Muscle of back (tissue), 13 donors: ENCODE measurements at places on chromosomes 11 and 22.

- DNase-seq: no peak
Measured at GRCh38 chr11:44747836-44748235, 21.1 kb downstream of the TSPAN18 start.

DNA sequence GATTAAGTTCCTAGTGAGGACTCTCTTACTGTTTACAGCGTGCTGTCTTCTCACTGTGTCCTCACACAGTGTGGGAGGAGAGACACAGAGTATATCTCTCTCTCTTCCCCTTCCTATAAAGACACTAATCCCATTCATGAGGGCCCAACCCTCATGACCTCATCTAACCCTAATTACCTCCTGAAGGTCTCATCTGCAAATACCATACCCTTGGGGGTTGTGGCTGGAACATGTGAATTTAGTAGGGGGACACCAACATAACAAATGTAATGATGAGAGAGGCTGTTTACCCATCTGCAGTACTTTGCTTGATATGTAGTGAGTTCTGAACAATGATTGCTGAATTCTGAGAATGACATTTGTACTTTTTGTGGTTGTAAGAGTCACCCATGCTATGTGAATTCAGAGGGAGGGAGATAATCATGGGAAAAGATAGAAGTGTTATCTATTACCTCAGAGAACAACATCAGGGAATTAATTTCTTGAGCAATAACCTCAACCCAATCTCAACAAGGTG lies 4.9 kb upstream of the OR52W1 start:
- DNase-seq: no peak

GRCh38 chr11:36235750-36236149 lies 53.5 kb downstream of the COMMD9 start:
- no peak for DNase-seq

DNA sequence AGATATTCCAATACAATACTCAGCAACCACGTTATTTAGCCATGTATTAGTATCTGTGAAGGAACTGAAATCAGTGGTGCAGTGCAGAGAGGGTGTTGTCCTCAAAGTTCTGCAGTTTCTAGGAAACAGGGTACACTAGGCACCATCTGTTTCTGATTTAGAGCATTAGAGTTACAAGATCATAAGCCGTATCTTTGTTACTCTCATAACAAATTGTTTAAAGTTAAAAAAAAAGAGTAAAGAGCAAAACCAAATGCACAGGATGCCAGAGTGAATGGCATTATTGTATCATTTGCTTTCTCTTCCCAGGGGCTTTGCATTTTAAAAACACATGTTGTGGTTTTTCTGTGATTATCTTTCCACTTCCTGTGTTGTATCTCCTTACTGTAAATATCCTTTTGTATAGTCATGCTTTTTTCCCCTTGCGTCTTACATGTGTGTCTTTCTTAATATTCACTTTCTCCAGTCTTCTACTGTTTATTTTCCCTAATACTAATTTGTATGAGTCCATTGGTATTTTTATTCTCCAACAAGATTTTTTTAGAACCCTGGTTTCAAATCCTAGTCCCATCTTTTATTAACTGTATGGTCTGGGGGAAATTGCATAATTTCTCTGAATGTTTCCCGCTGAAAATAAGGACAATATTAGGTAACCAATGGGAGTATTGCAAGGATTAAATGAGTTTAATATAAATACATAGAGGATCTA lies 15.2 kb upstream of the NUP160 start:
- peak; percentile 82 for DNase-seq

- DNase-seq: no peak
Measured at GRCh38 chr22:24066260-24066659, 55.2 kb downstream of the CABIN1 start.

DNA sequence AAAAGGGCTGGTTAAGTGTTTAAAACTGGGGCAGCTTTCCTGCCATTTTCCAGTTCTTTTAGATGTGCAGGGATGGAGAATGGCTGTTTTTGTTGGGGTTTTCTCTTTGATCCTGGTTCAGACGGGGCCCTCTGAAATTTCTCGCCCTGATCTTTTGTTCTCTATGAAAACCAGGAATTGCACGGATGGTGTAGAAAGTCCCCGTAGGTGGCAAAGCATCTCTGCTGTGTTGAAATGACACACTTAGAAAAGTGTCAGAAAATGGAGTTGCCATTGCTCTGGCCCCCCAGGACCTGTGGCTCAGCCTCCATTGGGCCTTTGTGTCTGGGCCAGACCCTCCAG lies 63.0 kb downstream of the PARVB start:
- no peak for DNase-seq

- no peak for DNase-seq
Measured at GRCh38 chr11:114309517-114309916, 13.3 kb downstream of the NNMT start.

DNA sequence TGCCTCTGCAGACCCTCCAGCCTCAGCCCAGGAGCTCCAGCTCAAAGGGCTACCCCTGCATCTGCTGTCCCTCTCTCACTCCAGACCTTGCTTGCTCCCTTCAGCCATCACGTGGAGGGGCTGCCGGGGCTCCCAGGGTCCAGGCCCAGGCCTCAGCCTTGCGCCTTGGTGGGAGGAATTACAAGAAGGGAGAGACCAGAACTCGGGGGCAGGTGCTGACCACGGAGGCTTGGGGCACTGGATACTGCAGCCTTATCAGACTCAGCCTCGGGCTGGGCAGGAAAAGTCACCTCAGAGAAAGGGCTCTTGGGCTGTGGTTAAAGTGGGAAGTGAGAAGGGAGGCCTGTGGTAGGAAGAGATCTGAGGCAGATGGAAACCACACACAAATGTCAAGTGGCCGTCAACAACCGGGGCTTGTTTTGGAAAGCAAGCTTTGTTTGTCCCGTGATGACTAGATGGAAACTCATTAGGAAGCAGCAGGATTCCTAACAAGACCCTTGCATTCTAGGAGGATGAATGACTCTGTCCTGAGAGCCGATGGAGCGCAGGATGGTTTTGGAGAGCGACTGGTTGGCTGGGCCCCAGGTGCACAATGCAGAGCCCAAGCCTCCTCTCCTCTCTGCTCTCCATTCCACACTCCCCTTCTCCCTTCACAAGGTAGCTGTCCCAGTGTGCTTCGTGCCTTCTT lies 1321.7 kb downstream of the TBC1D22A start:
- DNase-seq: no peak

DNA sequence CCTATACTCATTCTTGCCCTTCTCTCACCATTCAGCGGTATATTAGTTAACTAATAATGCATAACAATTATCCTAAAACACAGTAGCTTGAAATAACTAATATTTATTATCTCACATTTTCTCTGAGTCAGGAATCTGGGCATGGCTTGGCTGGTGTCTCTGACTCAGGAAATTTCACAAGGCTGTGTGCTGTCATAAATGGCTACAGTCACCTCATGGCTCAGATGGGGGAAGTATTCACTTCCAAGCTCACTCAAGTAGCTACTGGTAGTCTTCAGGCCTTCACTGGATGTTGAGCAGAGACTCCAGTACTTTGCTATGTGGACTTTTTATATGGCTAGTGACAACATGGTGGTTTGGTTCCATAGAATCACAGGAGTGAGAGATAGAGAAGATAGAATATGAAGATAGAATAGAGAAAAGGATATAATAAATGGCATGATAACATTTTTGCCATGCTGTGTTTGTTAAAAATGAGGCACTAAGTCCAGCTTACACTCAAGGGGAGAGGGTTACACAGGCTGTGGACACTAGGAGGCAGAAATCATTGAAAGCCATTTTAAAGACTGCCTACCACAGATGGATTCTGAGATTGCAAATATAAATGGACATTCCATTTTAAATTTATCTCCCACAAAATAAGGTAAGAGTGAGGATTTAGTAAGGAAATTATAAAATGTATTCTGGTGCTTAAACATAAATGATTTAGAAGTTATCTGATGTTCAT lies 997.8 kb upstream of the CHORDC1 start:
- DNase-seq: no peak

DNA sequence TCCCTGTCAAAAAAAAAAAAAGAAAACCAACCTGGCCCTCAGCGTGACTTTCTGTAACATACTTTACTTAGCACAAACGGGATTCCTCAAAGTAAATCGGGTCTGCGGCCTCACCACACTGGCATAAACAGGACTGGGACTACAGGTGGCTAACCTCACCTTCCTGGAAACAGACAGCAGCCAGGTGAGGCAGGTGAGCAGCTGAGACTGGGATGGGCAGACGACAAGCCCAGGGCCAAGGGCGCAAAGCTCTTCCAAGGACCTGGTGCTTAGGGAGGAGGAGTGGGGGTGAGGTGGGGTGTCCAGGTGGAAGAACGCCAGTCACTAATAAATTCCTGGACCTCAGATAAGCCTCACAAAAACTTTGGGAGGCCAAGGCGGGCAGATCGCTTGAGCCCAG lies 15.0 kb downstream of the CPT1A start:
- no peak for DNase-seq

GRCh38 chr11:34114014-34114413 lies 8.6 kb downstream of the NAT10 start:
- no peak for DNase-seq

GRCh38 chr11:95599959-95600586 lies 189.5 kb downstream of the FAM76B start:
- no peak for DNase-seq

DNA sequence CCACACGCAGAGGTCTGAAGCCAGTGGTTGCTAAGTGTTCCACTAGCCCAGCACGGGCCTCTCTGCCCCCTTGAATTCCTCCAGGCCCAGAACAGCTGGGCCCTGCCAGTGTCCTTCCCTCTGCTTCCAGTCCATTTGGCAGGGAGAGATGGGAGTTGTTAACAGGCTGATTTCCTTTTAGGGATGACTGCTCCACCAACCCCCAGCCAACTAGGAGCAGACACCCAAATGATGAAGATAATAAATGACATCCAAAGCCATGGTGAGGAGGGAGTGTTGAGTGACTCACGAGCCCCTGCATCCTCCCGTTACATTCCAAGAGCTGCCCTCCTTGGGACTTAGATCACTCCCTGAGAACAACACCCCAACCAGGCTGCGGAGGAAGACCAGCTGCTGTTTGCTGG lies 20.6 kb downstream of the PARVA start:
- no peak for DNase-seq

DNA sequence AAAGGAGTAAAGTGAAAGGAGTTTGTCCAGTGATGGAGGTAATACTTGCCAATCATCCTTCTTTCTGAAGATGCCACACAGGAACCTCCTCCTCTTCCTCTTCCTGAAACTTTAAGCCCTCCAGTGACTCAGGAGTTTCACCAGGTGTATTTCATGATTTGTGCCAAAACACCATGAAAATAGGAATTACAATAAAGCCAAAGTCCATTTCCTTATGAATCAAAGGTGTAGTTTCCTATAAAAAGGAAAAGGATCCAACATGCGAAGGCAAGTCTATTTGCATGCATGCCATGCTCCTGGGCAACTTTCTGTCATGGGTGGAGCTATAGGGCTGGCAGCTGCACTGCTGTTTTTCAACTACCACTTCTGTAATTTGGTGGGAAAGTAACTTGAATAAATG lies 9.8 kb upstream of the POU2AF1 start:
- no peak for DNase-seq

GRCh38 chr22:46000081-46001027 lies 23.4 kb upstream of the WNT7B start:
- DNase-seq: no peak

- DNase-seq: no peak
Measured at GRCh38 chr22:20514658-20515406, 7.4 kb downstream of the MED15 start.

GRCh38 chr11:35785287-35786167 lies 123.0 kb downstream of the TRIM44 start:
- no peak for DNase-seq

DNA sequence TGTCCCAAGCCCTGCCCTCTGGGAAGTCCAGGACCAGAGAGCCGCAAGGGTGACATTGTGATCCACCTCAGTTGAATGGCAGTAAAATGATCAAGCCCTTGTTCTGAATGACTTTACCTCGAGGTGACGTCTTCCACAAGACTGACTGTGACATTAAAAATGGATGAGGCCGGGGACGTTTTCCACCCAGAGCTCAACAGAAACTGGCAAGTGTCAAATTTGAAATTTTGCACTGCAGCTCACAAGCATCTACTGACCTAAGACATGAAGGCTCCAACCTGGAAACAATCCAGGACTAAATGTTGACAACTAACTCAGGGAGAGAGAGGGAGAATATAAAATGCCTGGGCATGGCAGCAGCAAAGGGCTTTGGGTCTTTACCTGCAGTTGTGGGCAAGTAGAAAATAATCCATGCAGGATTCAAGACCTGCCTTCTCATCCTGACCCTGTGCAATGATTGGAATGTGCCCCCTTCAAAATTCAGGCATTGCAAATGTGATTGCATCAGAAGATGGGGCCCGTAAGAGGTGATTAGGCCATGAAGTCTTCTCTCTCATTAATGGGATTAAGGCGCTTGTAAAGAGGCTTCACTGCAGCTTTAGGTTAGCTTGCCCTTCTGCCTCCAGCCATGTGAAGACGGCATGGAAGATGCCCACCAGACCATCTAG lies 33.6 kb upstream of the CLMP start:
- DNase-seq: no peak

DNA sequence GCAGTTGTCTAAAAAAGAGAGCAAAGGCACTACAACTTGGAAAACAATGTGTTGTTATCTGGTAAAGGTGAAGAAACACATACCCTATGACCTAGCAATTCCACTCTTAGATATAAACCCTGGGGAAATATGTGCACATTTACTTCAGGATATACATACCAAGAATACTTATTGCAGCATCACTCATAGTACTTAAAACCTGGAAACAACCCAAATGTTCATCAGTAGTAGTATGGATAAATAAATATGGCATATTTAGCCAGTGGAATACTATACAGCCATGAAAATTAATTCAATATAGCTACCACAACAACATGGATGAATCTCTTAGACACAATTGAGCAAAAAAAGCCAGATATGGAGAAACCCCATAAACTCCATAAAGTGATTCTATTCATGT lies 26.1 kb upstream of the MICAL2 start:
- DNase-seq: no peak

DNA sequence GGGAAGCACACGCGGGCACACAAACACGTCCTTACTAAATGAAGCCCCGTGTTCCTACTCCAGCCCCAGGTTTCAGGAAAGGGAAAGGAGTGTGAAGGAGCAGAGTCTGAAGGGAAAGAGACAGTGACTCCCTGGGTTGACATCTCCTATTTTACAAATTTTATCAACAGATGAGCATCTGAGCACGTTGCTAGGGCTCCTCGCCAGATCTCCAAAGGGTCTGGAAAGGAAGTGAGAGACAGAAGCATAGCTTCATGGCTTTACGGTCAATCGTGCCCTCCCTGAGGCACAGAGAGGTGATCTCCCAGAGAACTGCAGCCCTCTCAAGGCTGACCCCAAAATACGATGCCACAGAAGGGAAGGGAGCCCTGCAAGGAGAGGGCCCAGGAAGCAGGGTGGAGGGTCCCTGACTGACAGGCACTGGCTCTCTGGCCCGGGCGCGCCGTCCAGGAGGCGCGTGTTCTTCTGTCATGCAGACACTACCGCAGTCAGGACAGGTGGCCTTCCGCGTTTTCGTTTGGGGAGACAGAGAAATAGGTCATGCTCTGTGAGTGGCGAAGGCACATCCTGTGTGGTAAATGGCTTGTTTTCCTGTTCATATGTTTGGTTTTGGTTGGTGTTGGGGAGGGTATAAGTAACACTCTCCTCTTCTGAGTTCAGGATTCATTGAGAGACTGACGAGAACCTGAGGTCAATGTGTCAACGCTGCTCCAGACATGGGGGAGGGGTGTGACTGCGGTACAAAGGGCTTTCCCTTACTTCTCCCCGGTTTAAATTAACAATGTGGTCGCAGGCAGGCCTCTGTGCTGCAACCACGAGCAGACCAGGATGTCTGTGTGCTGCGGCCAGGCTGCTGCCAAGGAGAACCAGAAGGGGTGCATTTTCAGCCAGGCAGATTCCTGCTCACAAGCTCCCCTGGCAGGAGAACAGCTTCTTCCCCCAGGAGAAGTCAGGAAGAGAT lies 813.3 kb downstream of the OPCML start:
- DNase-seq: peak; percentile 24
